ENCODE measurements at places on chromosomes 11 and 22. TPM values are rescaled to one million over a fixed set of nuclear protein-coding genes. Genes with fewer than 3 reads are reported as not detected.

- peak; percentile 84 for DNase-seq
Measured at GRCh38 chr11:122893131-122893530, 10.6 kb downstream of the JHY start.

DNA sequence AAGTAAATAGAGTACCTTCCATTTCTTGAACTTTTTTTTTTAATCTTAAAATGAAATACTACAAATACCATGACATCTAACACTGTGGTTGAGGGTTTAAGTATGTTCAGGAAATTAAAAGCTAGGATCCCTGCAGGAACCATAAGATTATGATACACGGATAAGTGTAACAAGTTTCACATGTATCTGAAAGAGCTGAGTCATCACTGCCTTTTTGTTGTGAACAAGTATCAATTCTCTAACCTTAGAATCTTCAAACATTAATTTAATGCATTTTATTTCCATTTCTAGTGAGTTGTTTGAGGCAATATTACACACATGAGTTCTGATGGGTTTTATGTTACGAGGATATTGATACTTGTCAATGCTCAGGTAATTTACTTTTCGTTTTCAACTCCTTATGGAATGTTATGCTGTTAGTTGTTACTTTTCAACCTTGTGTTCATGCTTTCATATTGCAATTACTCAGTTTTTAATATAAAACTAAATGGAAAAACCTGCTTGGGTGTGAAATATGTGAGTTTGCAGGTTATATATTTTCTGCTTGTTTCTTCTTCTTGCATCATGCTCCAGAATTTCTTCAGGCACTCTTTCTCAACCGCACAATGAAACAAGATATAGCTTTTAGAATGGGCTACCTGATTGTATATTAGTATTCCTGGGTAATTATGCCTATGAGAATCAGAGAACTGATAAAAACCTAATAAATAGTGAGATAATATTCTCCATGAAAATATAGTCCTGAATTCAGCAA is 361.3 kb upstream of the MTNR1B start:
- no peak for DNase-seq

GRCh38 chr11:33830903-33831648 is 56.8 kb upstream of the FBXO3 start:
- DNase-seq = peak; percentile 42

GRCh38 chr11:83336993-83337392 is 50.8 kb upstream of the CCDC90B start:
- no peak for DNase-seq

DNA sequence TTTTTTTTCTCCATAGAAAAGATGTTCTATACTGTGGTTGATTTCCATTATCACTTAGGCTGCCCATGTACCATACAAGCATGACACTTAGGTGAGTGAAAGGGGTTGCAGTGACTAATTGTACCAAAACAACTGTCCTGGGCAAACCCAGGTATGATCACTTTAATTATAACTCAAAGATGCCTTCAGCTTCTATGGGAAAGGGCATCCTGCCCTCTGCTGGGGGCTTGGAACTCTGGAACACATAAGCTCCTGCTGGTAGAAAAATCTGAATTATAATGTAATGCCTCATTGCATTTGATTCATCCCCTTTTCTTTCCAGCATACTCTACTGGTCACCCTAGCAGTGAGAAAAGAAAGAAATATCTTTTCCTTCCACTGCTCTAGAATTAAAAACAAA is 206.3 kb downstream of the DDX10 start:
- DNase-seq = no peak

- no peak for DNase-seq
Measured at GRCh38 chr11:57124917-57125316, 56.8 kb upstream of the LRRC55 start.

Gene SLC22A9
- not detected for total RNA-seq

Gene NEAT1
- 39.8 TPM for total RNA-seq

Gene CAVIN3
- 119 TPM for total RNA-seq

Gene SAA1
- total RNA-seq = 5.8 TPM

Gene KCNK4
- not detected for total RNA-seq

Gene LUZP2
- 0.33 TPM for total RNA-seq

Data from kidney epithelial cell (primary cell).